ENCODE measurements at places on chromosomes 5 and 9.

GRCh38 chr9:25415718-25416117, 262.5 kb downstream of the TUSC1 start:
- DNase-seq, result no peak

DNA sequence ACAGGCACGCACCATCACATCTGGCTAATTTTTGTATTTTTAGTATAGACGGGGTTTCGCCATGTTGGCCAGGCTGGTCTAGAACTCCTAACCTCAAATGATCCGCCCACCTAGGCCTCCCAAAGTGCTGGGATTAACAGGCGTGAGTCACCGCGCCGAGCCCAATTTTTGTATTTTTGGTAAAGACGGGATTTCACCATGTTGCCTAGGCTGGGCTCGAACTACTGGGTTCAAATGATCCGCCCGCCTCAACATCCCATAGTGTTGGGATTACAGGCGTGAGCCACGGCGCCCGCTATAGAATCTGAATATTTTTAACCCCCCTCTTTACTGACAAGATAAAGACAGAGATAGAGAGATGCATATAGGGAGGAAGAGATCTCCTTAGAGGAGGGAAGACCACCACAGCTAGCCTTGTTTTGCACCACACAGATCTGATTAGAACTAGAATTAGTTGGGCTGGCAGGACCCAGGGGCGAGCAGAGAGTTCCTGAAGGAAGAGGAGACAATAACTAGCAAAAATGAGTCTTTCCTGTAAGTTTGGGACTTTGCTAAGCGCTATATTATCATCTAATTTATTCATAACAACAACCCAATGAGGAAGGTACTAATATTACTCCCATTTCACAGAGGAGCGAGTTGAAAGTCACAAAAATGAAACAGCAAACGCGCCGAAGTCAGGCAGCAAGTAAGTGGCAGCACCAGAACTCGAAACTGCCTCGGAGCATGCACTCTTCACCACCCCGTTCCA, 1.5 kb upstream of the ANKHD1 start:
- DNase-seq, result no peak

DNA sequence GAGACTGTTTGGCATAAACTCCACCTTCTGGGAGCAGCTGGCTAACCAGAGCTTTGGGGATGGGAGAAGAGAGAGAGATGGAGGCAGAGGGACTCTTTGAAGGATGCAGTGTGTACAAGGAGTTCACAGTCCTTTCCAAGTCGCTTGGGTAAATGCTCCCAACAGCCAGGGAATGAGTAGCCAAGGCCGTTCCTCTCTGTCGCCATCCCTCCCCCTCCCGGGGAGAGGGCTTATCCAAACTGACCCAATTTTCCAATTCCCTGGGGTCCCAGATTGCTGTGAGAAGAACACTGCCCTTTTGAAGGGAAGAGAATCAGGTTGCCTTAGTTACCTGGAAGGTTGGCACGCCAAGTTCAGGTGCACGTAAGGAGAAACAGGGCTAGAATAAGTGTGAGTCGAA, 7.9 kb downstream of the WWC1 start:
- DNase-seq, result no peak

GRCh38 chr9:79693750-79694149, 122.0 kb downstream of the TLE4 start:
- DNase-seq, result no peak

DNA sequence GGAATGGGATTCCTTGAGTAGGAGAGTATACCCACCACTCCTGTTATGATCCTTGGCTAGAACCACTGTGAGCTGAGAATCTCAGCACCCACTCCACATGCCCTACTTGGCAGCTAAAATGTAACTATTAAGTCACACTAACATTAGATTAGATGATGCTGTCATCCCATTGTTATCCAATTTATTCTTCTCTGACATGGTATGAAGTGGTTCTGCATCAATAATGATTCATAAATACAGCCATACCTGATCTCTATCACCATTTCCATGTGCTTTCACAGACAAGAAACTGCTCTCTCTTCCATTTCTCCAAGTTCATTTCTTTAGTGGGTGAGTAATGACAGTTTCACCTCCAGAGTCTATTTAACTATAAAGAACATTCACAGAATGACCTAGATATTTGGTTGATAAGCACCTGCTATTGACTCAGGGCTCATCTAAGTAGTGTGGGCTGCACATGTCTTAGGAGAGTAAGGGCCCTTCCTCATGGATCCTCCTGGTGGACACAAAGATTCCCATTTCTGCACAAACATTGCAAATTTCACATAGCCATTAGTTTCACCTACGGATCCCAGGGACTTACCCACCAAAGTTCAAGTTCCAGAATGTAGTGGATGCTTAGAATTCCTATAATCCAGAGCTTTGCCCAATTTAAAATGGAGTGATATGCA, 187.9 kb downstream of the EBF1 start:
- DNase-seq, result no peak

DNA sequence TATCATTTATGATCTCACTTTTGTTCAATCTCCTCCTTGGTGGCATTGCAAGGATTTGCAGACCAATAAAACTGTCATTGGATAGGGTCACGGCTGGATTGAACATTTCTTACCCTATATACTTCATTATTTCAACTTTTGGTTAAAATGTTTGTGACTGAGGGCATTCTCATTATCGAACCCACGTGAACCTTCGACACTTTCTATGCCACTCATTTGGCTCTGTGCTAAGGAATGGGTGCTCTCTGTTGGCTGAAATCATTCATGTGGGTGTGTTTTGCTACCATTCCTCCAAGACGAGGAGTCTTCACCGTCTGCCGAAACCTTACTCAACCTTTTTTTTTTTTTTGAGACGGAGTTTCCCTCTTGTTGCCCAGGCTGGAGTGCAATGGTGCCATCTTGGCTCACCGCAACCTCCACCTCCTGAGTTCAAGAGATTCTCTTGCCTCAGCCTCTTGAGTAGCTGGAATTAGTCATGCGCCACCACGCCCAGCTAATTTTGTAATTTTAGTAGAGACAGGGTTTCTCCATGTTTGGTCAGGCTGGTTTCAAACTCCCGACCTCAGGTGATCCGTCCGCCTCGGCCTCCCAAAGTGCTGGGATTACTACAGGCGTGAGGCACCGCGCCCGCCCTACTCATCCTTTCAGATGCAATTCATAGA, 62.5 kb downstream of the CSNK1A1 start:
- DNase-seq, result no peak

GRCh38 chr5:59698207-59699178, 195.0 kb downstream of the PDE4D start:
- no peak for DNase-seq

GRCh38 chr5:92908952-92909601, 671.9 kb downstream of the NR2F1-AS1 start:
- DNase-seq, result no peak

- DNase-seq, result no peak
Observed at GRCh38 chr9:105760053-105760452, 65.7 kb downstream of the TMEM38B start.

DNA sequence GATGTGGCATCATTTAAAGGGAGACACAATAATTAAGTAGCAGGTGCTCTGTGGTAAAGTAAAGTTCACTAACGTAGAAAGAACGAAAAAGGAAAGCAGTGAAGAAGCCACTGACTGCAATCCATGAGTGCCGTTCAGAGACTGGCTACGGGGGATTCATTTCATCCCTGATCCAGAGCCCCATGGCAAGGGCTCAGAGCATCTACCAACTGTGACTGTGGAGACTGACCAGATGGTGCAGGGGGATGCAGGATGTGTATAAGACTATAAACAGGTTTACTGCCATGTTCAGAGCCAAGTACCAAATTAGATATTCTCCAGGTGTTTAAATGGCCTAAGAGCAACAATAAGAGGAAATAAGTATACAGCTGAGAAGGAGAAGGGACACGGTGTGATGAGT, 47.7 kb downstream of the MARCHF11 start:
- no peak for DNase-seq

DNA sequence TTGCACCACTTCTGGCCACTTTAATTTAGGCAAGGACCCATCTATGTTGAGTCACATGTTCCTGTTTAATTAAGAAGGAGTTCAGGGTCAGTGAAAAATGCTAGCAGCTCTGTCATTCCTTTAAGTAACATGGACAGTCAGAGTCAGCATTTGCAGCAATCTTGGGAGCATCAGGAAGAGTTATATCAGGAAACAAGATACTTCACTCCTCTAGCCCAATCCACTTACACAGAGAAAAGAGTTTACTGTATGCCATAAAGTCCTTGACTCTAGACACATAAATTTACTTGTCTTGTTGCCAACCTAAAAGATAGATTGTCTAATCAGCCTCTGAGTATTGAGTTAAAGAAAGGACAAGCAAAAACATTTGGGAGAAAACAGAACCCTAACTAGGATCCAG, 266.7 kb downstream of the PJA2 start:
- DNase-seq, result no peak

- no peak for DNase-seq
Observed at GRCh38 chr5:141483902-141484301, 928 bp upstream of the PCDHGC4 start.

DNA sequence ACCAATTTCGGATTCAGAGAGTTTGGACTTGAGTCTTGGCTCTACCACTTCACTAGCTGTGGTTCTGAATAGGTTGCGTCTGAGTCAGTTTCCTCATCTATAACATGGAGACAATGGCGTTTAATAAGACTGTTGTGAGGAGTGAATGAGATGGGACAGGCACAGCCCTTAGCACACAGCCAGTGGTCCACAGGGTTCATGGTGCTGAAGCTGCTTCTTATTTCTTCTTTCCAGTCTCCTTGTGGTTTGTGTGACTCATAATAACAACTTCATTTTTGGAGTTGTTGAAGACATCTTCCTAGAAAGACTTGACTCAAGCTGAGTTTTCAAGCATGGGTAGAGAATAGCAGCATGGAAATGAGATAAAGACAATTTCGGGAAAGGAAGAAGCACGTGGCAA, 172.6 kb upstream of the PPP2R2B start:
- DNase-seq, result no peak

- no peak for DNase-seq
Observed at GRCh38 chr5:143390941-143391340, 12.5 kb downstream of the NR3C1 start.

- DNase-seq, result peak; percentile 15
Observed at GRCh38 chr9:75088646-75089372, 495 bp downstream of the OSTF1 start.

- DNase-seq, result no peak
Observed at GRCh38 chr9:117541181-117541580, 126.3 kb upstream of the ASTN2 start.

GRCh38 chr5:52334367-52334766, 453.3 kb upstream of the ITGA1 start:
- no peak for DNase-seq

DNA sequence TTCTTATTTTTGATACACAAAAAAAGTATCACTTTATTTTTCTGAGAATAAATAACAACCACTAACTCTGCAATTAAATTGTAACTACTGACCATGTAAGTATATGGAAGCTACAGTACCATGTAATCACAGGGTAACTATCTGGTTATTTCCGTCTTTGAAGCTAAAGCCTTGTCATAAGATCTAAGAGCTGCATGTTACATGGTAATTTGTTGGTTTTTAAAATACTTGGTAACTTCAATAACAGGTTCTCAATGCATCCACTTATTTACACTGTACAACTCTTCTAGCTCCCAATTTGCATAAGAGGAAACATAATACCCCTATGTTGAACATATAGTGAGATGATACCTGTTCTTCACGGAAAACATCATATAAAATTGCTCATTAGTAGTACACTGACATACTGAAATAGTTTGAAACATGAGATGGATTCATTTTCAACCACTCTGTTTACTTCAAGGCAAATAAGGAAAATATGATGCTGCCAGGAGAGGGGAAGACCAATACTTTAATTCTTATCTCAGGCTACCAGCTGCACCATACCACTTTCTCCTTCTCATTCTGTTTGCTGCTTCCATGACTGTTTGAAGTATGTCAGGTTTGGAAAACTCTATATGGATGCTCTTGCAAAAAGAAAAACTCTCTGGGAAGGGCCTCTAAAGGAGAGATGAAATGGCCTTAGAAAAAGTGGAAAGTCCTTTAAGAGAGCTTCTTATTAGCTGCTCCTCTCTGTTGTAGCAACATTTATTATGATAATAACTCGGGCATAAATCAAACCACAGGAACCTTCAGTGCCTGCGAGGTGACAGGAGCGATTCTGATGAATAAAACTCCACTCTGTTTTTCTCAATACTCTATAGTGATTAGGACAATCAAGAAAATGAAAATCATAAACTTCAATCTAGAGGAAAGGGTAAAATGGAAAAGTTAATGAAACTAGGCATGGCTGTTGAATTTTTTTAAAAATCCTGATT, 150.2 kb downstream of the KIAA0825 start:
- no peak for DNase-seq

DNA sequence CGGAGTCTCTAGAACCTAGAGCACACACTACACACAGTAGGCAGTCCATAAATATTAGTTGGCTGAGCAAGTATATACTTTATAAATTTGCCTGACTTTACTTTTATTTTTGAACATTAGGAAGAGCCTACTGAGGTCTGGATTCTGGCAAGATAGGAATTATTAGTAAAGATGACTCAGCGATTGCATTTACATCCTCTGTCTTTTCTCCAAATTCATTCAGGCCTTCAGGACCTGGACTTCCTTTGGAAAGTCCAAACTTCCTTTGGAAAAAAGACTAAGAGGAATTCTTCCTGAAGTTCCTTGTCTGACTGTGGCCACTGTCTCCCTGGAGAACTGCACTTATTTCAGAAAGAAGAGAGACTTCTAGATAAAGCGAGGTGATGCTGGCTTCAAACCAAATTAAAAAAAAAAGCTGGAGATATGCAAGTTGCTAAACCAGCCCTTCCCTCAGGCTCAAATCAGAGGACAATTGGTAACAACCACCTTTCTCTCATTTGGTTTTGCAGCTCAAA, 251.3 kb downstream of the GAS1 start:
- DNase-seq, result no peak

GRCh38 chr5:79202076-79202475, 33.9 kb upstream of the JMY start:
- DNase-seq, result no peak

GRCh38 chr5:135505973-135506372, 29.8 kb downstream of the NEUROG1 start:
- no peak for DNase-seq

GRCh38 chr5:57338068-57338867, 144.3 kb downstream of the ACTBL2 start:
- DNase-seq, result no peak

GRCh38 chr9:115553060-115553773, 435.3 kb upstream of the TNC start:
- no peak for DNase-seq

- DNase-seq, result no peak
Observed at GRCh38 chr5:61657010-61657409, 325.0 kb downstream of the ZSWIM6 start.

- no peak for DNase-seq
Observed at GRCh38 chr5:73066466-73066865, 53.9 kb upstream of the TMEM171 start.
